ENCODE measurements at places on chromosomes 4 and X.

DNA sequence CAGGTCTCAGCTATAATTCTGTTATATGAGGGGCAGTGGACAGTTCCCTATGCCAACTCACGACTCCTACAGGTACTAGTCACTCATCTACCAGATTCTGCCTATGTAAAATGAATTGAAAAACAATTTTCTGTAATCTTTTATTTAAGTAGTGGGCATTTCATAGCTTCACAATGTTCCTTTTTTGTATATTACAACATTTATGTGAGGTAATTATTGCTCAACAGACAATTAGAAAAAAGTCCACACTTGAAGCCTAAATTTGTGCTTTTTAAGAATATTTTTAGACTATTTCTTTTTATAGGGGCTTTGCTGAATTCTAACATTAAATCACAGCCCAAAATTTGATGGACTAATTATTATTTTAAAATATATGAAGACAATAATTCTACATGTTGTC, 20.4 kb downstream of the EREG start:
- DNase-seq: no peak

DNA sequence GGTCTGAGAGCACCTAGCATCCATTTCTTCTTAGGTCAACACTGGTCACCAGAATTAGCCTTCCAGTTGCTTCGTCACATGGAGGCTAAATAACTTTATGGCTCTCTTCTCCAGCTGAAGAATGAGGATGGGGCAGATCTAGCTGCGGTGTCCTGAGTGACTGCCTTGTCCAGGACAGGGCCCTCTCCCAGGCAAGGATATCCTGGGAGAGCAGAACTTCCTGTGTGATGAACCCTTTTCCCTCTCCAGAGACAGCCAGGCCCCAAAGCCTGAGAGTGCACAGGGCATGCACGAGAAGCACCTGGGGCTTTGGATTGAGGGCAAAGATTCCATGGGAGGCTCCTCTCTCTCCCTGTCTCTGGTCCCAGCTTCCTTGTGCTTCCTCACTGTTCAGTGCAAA, 108.2 kb upstream of the MAMLD1 start:
- DNase-seq: no peak

- DNase-seq: peak; percentile 88
These were observed 836 bp downstream of the CLOCK start for GRCh38 chr4:55545641-55546505.

GRCh38 chrX:139203651-139204570, 326.6 kb upstream of the F9 start:
- no peak for DNase-seq

GRCh38 chrX:130158311-130158710, 7.3 kb downstream of the AIFM1 start:
- no peak for DNase-seq

DNA sequence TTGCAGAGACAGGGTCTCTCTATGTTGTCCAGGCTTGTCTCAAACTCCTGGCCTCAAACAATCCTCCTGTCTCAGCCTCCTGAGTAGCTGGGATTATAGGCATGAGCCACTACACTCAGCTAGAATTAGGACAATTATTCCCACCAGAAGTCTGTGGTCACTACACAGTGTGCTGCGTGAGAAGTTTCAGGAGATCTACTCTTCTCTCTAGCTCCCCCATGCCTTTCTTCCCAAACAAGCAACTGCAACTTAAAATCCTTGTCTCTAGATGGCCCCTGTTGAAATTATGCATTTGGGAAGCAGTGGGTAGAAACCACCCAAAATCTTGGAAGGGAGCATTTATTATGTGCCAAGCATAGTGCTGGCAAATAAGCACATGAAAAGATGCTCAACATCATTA, 21.1 kb upstream of the MAP7D3 start:
- DNase-seq: no peak

DNA sequence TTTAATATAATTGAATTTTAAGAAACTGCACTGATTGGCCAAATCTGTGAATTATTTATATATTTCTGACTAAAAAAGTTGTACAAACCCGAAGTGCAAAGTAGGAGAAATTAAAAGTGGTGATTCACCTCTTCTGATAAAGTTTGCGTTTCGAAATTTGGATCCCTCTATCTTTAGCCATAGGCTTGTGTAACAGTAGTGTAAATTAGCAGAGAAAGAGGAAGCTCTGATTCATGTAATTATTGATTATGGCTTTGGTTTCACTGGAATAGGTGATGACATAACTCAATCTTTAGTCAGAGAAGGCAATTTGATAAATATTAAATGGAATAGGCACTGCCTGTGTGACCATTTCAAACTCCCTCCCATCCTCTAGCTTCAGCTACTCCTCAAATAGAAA, 717.8 kb upstream of the PCDH7 start:
- no peak for DNase-seq

GRCh38 chr4:181982437-181982836, 260.8 kb upstream of the TENM3 start:
- DNase-seq: no peak

DNA sequence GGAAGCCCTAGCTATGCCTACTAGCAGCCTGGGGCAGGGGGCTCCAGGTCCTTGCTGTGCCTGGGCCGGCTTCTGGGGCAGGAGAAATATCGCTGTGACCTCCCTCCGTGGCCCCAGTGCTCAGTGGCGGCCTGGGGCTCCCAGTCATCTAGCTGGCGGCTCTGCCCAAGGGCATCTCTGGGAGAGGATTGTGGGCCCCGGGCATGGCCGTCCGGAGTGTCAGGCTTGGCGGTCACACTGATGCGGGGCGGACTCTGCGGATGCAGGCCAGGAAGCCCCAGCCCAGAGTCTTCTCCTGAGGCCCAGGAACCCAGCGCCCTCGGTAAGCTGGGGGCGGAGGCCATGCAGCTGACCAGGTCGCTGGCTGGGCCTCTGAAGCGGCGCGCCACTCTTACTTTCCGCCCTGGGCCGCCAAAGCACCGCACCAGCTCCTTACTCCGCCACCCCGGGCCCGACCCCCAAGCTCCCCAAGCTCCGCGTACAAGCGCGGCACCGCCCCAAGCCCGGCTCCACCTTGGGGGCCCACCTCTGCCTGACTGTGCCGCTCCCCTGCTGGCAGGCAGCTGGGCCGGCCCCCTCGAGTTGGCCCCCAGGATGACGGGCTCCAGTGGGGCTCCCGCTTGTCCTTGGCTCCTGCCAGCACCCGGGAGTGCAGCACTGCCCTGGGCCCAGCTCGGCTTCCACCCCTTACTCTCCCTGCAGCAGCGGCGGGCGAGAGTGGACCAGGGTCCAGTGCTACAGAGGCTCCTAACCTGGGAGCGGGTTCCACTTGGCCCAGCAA, 720.0 kb downstream of the PCDH18 start:
- no peak for DNase-seq

DNA sequence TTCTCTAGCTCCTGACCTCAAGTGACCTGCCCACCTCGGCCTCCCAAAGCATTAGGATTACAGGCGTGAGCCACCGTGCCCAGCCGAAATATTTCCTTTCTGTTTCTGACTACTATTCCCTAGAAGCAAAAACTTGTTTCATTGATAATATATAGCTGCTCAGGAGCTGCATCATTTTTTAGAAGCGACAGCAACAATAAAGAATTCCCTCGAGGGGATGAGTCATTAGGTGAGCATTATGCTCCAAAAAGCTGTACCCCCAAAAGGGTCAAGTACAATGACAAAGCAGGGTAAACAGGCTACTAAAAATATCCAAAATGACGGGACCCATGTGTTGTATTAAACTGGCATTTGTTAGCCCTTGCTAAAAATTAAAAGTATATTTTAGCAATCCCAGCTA, 67.0 kb downstream of the RBM47 start:
- no peak for DNase-seq

DNA sequence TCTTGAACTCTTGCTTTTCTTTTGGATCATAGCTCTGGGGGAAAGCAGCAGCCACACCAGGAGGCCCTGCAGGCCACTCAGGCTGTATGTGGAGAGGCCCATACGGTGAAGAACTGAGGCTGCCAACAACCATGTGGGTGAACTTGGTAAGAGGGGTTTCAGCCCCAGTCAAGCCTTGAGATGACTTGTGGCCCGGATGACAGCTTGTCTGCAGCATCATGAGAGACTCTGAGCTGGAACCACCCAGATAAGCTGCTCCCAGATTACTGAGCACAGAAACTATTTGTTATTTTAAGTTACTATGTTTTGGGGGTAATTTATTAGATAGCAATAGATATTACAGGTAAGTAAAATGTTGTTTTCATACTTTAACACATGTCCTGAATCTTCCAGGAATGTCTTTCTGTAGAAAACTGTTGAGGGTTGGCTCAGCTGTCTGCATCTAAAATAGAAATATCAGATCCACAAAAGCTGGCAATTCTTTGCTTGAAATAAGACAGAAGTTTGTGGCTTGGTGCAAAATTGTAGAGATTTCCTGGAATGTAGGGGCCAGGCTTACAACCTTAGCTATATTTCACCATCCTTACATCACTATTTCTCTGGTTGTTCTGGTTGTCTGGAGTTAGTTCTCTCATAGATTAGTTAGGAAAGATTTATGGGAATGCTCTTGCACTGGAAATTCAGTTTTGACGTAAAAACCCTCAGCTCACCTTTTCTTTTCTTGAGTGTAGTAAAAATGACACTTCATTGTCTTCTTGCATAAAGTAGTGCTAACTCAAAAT, 272.1 kb downstream of the RAPGEF2 start:
- no peak for DNase-seq

DNA sequence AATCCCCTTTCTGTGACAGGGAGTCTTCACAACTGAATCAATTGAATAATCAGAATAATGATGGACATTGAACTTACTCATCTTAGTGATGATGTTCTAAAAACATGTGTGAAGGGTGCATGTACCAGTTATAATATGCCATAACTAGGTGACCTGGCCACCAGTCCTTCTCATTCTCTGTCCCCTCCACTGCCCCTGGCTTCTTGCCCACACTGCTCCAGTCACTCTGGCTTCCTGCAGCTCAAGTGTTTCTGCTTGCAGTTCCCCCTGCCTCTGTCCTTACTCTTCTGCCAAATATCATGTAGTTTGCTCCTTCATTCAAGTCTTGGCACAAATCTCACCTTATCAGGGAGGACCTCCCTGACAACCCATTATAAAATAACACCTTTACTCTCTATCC, 168.1 kb upstream of the SLC7A11 start:
- no peak for DNase-seq

- no peak for DNase-seq
These were observed 336.4 kb downstream of the ARHGAP10 start for GRCh38 chr4:148068065-148068911.

DNA sequence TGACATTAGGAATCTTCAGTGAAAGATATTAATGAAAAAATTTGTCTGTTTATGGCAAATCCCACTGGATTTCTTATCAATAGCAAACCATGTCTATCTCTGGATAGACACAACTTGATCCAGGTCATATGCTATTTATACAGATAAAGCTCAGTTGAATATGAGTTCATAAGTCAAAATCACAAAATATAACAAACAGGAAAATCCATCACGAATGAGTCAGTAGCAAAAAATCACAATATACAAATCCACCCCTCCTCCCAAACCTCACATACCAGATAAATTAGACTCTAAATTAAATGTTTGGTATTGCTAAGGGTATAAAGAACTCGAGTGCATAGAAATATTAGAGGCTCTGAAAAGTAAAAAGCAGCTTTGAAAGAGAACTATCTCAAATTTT, 420.5 kb downstream of the TLL1 start:
- DNase-seq: no peak

DNA sequence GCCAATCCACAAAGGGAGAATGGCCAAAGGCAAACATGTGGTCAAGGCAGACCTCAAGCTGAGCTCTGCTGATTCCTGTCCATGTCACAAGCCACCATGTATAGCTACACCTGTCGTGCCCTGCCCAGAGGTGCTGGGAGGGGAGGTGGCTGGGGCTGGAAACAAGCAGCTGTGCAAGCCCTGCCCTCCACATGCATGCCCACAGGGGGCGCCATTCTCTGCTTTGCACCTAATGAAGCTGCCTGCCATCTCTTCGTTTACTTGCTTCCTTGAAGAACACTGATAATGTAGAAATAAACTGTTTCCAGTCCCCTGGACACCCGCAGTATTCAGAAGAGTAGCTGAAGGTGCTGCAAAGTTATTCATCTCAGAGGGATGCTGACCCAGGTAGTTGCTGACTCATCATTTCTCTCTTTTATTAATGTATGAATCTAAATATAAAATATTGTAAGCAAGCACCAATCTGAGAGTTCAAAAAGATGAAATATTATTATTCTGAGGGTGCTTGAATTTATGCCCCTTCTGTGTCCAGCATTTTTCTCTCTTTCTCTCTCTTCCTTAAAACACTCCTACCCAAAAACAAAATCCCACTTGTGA, 278.6 kb downstream of the ADGRA3 start:
- no peak for DNase-seq

DNA sequence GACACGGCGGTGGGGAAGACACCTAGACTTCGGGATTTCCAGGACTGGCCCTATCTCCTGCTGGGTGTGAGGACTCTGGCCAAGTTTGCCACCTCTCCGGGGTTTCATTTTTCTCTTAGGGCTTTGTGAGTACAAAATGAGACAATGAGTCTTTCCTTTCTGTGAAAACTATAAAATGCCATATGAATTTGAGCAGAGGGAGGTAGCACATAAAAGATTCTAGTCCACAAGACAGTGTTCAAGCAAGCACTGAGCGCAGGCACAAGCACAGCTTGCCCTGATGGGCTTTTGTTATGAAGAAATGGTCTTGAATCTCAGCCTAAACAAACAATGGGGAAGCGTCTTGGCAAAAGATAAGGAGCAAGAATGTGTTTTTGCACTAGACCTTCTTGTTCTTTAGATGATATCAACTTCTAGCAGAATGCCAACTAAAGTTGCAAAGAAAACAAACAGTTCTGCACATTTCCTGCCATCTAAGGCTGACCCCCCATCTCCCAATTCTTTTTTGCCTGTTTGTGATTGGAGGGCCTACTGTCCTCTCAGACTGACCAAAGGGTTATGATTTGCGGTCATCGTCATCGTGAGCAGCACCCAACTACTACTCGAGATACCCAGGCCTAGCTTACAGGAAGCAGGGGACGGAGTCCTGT, 73.0 kb upstream of the ZNF518B start:
- no peak for DNase-seq

GRCh38 chr4:78638337-78639172, 87.0 kb downstream of the ANXA3 start:
- DNase-seq: no peak

DNA sequence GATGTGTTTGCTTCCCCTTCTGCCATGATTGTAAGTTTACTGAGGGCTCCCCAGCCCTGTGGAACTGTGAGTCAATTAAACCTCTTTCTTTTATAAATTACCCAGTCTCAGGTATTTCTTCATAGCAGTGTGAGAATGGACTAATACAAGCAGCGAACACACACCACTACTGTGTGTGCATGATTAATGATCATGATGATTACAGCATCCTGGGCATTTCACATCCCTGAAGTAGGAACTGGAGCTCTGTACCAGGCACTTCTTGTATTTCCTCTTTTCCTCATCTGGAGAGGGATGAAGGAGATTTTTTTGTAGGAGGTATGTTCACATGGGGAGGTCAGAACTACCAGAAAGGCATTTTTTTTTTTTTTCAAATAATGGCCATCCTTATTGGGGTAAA, 60.8 kb downstream of the PPM1K start:
- DNase-seq: no peak

GRCh38 chrX:128020701-128021100, 31.5 kb downstream of the ACTRT1 start:
- DNase-seq: no peak

GRCh38 chr4:10005632-10006031, 15.7 kb downstream of the SLC2A9 start:
- no peak for DNase-seq
